Renal pelvis (tissue), 12 donors: ENCODE measurements at places on chromosomes 12 and 14. TPM values are rescaled to one million over a fixed set of nuclear protein-coding genes. Genes with fewer than 3 reads are reported as not detected.
A peak's percentile ranks its signal among the peaks of the same experiment; 100 is the strongest.

TAS2R14 gene
- polyA plus RNA-seq: 5.1 TPM

GRCh38 chr12:129902371-129903091 lies 1.3 kb downstream of the TMEM132D start:
- no peak for DNase-seq

PRPH gene
- polyA plus RNA-seq: 0.56 TPM

PTPN6 gene
- polyA plus RNA-seq: 21.1 TPM

CPSF6 gene
- polyA plus RNA-seq: 97.5 TPM

GRCh38 chr14:61585598-61586543 lies 109.4 kb upstream of the HIF1A start:
- DNase-seq: no peak

DNA sequence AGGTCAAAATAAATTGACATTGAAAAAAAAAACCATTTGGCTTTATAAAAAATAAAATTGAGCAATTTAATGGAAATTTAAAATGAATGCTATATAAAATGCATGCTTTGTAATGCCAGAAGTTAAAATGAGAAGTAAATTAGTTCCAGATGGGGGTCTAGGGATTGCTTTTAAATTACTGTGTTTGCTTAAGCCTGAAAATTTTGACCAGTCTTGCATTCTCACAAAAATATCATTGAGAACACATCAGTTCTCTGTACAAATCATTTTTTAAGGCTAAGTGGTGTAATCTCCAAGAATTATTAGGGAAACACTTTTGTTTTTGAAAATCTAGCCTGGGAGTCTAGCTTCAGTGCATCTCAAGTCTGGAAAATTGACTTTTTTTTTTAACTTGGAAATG lies 90.7 kb downstream of the RERG start:
- no peak for DNase-seq

OVCH1 gene
- 0.49 TPM for polyA plus RNA-seq

SLC6A15 gene
- polyA plus RNA-seq: 0.88 TPM

DNA sequence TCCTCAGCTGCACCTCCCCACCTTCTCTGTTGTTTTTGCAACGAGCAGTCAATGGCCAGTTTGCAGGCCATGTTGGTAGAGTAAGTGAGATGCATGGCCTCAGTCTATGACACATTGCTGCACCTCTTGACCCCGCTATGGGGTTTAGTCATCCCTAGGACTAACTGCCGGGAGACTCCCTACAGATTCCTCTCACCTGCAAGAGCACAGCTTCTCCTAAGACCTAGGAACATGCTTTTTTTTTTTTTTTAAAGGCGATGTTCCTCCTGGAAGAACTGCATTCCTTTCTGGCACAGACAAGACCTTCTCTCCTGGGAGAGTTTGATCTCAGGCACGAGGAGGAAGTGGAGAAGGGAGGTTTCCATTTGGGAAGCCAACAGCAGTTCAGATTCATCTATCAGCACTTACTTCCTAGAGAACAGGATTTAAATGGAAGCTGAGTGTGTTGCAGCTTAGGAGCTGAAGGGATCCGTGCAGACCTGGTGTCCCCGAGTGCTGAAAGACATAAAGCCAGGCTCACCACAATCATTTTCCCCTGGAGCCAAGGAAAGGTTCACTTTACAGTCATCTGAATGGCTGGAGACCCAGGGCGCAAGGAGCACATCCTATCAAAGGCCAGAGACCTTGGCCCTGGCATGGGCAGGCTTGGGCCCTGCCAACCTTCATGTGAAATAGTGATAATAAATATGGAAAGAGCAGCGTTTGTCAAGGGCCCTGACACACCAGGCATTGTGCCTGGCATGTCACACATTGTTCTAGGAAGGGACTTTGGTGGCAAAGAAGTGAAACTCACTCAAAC lies 104.1 kb downstream of the LGMN start:
- no peak for DNase-seq

DNA sequence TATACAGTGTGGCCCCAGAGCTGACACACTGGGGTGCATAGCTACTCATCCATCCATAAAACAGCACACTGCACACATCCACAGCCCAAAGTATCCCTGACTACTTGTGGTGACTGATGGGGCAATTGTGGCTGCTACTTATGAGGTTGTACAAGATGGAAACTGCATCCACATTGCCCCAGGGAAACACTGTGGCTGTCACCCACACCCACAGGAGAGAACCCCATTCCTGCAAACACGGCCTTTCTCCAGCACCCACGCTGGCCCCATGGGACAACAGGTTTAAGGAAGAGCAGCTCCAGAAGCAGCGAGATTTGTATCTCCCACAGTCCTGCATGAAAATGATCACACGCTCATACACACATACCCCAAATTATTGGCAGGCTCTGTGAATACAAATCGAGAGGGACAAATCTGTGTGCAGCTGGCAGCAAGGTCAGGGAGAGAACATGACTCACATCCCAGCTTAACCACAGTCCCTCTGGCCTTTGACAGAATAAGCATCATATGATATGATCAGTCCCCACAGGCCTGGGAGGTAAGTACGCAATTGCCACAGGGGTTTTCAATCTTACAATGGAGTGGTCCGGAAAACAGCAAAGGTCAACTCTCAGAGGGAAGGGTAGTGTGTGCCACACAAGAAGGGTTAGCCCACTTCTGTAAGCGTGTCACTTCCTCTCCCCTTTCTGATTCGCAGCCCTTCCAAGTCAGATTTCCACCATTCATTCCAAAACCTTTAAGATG lies 61.9 kb downstream of the ESR2 start:
- no peak for DNase-seq

DNA sequence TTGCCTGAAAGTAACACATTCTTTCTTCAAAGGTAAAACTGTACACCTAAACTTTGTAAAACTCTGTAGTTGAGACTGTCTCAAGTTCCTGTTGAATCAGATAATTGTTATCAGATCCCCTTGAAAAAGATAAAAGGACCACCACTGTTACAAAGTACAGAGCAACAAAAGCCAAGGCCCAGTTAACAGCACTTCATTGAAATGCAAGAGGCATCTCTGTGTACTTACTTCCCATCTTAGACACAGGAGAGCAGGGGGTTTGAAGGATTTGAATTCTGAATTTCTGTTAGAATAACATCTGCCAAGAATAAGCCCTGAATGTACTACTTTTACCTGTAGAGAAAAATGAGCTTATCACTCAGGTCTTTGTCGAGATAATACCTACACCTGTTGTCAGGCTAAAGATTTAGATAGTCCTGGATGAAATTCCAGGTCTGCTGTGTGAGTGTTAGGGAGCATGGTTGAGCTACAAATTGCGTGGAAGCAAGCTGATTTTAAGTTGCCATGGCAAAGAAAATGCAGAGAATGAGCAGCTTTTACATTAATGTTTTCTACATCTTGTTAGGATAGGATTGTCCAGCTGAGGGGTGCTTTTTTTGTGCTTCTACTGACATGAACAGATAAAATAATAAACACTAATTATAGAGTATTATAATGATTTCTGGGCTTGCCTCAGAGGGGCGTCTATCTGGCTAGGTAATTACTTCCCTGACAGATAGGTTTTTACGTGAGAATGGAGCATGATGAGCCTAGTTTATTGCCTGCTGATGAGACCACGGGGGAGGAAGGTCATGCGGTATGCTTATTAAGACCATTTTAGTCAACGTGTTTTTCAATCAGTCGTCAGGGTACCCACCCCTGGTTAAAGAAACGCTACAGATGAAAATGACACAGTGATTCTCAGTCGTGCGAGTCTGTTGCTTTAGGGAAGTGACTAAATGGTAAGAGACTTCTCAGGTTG lies 309.2 kb downstream of the PAWR start:
- DNase-seq: no peak

FBXO21 gene
- 64.7 TPM for polyA plus RNA-seq

PTHLH gene
- polyA plus RNA-seq: 0.81 TPM

DNA sequence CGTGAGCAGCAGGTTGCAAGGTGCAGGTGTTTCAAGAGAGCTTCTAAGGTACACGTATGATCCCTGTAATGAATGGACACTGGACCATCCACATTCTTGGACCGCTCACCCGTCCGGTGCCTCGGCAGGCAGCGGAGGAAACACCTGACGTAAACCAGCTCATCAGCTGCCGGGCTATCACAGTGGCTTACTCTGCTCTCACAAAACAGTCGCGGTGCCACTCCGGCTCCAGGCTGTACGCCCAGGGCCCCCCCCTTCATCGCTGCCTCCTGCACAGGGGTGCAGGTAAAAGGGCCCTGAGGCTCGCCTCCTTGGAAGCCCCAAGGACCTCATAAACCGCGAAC lies 436 bp downstream of the VPS33A start:
- DNase-seq: peak; percentile 15

GPR84 gene
- 0.19 TPM for polyA plus RNA-seq

DNA sequence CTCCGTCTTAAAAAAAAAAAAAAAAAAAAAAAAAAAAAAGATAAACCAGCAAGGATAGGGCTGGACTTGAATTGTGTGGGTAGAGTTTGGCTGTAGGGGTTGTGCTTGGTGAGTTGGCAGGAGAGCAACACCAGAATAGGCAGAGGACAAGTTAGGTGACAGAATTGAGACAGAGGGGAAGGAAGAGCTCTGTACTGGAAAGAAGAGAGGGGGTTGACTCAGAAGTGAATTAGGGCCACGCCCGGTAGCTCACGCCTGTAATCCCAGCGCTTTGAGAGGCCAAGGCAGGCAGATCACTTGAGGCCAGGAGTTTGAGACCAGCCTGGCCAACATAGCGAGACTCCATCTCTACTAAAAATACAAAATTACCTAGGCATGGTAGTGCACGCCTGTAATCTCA lies 6.1 kb upstream of the TMEM30B start:
- no peak for DNase-seq

DNA sequence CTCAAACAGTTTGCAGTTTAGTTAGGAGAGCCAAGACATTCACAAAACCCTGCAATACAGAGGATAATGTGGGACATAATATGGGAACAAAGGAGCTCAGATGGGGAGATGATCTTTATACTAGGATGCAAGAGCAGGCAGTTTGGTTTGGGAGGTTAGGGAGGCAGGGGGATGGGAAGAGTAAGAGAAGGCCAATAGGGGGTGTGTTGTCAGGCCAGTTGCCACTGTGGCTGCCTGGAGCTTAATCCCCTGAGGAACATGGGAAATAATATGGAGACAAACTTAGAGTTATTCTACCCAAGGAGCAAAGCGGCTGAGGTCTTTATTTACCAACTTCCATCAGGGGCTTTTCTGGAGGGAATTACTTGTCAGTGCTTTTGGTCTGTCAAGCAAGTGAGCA lies 10.0 kb upstream of the CSRP2 start:
- DNase-seq: no peak
